ENCODE measurements at places on chromosomes 5 and 9.

DNA sequence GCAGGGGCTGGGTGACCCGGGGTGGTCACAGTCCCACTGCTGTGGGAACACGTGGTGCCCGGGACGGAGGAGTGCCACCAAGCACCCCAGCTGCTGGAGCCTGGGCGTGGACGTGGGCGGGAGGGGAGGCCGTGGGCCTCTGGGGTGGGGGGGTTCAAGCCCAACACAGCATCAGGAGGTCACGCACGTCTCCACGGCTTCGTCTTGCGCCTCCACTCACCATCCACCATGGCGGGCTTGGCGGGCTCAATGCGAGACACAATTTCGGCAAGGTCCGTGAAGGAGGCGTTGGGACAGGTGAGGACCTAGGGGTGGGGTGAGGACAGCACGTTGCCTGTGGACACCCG lies 2.2 kb upstream of the NSMF start:
- no peak for DNase-seq

DNA sequence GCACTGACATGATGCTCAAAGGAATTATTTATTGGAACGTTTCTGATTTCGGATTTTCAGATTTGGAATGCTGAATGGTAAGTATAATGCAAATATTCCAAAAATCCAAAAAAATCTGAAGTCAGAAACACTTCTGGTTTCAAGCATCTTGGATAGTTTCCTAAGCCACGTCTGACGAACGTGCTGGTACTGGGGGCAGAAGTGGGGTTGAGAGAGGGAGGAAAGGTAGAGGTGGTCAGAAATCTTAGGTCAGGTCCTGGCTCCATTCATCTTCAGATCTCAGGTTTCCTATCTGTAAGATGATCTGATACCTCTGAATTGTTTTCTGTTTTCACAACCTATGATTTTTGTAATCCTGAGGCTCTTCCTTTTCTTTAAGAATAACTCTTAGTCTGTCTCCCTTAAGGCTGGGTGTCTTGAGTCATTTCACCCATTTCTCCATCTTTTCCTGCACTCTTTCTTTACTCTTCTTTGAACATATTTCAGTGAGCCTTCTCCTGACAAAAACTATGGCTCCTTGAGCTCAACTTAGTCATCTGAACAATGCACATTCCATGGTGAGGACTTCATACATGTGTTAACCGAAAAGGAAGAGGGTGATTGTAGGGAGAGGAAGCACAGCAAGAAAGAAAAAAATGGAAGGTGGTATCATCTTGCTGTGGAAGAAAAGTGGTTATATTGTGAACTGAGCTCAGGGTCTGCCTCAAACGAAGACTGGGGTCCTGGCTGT lies 3.3 kb downstream of the SGCD start:
- no peak for DNase-seq

DNA sequence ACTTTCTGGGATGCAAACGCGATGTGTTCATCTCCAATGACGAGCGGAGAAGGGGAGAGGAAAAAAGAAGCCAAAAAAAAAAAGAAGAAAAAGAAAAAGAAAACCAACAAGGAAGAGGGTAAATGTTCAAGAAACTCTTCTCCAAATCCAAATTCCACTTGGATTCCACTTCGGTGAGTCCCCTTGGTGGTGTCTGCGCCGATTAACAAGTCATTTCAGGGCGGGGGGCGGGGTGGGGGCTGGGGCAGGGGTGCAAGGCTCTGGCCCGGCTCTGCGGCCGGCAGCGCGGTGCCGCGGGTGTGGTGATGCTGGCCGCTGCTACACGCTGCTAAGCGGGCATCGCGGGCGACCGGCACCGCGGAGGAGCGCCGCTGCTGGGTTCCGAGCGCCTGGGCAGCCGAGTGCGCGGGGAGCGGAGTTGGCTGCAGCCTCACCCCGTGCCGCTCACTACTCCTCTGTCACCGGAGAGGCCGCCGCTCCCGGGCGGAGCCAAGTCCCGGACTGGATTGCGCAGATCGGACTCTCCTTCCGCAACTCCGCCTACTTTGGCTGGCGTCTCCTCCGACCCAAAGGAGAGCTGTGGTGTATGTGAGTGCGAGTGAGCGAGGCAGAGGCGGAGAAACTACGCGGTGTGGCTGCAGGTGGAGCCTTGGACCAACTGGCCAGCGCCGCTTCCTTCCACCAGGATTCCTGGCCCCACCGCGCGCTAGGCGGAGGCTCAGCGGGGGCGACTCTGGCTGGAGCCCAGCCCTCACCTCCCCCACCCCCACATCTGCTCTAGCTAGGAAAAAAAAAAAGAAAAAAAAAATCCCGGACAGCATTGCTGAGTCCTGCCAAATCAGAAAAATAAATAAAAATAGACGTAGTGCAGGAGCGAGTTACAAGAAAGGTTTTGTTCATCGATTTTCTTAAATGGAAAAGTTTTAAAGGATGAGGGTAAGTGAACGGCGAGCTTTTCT lies at the start of gene SEMA6A:
TSS of gene SEMA6A (minus strand) at position 457 of the 959 bp plus-strand sequence. CDS start 69,879 bp downstream, outside the sequence.
- peak; percentile 76 for DNase-seq

- no peak for DNase-seq
Measured at GRCh38 chr5:149132474-149132873, 8.8 kb upstream of the ABLIM3 start.

DNA sequence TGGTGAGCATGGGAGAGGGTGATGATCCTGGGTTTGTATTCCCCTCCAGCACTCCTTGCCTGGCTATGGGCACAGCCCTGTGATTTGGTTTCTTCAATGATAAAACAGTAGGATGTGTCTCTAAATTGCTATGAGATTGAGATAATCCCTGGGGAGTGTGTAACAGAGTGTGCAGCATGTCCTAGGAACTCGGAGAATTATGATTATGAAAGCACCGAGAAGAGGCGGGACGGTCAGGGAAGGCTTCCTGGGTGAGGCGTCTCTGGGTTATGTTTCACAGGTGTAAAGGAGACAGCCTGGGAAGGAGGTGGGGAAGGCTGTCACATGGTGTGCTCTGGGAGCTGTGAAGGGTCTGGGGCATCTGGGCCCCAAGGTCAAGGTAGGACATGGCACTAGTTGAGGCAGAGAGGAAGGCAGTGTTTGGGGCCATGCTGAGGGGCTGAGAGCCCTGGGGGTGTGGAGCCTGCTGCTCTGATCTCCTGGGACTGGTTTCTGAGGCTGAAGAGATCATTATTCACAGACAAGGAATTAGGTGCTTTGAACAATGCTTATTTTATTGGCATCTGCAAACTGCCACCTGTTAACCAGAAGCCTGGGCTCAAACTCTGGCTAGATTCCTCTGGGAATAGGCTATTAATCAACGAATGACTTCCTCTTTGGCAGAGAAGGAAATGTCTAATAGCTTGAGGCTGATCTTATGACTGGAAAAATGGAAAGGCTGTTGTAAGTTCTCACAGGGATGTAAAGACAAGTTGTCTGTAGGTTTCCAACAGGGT lies 73.8 kb upstream of the IL12B start:
- no peak for DNase-seq

GRCh38 chr5:5783021-5783420 lies 360.5 kb downstream of the ICE1 start:
- no peak for DNase-seq

DNA sequence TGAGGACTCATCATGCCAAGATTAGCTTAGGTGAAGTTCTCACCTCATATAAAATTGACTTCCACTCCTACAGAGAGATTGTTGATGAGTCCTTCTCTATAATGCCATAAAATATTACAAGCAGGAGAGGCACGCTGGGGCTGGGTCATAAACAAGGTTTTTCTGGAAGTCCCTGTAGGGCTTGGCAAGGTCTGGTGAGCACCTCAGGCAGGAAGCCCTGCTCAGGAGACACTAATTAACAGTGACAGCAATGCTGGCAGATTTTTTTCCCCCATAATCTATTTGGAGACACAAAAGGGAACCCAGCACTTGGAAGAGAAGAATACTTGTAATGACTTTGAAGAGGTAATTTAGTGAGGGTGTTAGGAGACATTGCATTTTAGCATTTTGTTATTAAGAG lies 118.7 kb downstream of the DIRAS2 start:
- no peak for DNase-seq

DNA sequence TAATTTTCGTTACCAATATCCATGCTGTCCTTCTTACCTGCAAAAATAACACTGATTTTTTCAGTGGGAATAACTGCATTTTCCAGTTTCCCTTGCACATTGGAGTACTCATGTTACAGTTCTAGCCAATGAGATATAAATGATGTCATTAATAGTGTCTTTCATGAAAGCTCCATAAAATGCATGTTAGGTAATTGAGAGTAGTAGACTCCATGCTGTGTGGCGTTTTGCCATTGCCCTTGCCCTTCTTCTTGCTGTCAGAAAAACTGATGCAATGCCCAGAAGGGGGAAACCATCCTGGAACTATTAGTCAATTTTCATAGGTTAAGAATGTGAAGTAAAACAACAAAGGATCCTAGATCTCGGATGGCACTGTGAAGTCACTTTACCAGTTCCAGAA lies 1765.3 kb downstream of the EFNA5 start:
- no peak for DNase-seq

GRCh38 chr9:4690144-4690543 lies 10.8 kb downstream of the CDC37L1 start:
- DNase-seq = no peak

DNA sequence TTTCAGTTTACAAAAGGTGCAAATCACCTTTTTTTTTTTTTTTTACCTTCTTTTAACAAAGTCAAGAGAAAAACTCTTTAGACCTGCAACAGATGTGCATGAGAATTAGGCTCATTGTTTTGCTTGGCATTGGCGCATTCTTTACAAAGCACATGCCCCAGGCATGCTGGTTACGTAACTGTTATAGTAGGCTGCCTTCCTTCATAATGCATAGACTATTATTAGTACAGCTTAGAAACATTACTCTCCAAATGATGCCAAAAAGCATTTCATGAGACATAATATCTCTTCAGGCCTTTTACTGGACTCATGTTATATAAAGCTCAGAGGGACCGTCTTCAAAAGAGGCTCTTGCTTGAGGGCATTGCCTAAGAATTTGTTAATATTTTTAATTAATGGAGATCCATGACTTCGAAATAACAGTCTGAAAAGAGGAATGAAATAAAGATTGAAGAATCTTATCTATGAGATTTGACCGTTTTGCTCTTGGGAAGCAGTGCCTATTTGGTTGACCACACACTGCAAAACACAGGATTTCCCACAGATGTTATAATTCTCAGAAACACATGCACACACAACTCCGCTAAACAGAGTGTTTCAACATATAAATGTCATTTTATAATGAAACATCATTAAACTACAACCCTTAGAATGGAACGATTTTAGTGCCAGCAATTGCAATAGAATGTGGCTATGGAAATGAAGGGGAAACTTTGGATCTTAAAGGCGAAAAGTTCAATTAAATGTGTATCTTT lies 478.7 kb downstream of the PRR16 start:
- no peak for DNase-seq

DNA sequence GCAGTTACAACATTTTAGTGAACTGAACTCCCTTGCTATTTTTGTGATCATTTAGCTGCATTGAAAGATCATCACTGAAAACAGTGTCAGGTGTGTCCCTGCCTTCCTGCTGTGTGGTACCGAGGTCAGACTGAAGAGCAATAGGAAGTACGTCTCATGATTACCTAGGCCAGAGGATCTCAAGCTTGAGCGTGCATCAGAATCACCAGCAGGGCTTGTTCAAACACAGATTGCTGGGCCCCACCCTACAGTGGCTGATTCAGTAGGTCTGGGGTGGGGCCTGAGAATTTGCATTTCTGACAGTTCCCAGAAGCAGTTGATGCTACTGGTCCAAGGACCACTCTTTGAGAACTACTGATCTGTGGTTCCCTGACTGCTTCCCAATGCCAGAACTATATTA lies 159.6 kb downstream of the ACTL7B start:
- no peak for DNase-seq

GRCh38 chr5:164235300-164235891 lies 730.0 kb downstream of the MAT2B start:
- DNase-seq = no peak

- DNase-seq = no peak
Measured at GRCh38 chr5:106974272-106974671, 696.5 kb downstream of the EFNA5 start.

- no peak for DNase-seq
Measured at GRCh38 chr5:111017731-111018130, 53.8 kb upstream of the TSLP start.

- peak; percentile 48 for DNase-seq
Measured at GRCh38 chr9:21789541-21790037, 12.8 kb upstream of the MTAP start.

GRCh38 chr9:5382479-5382878 lies 42.8 kb upstream of the RLN1 start:
- no peak for DNase-seq

DNA sequence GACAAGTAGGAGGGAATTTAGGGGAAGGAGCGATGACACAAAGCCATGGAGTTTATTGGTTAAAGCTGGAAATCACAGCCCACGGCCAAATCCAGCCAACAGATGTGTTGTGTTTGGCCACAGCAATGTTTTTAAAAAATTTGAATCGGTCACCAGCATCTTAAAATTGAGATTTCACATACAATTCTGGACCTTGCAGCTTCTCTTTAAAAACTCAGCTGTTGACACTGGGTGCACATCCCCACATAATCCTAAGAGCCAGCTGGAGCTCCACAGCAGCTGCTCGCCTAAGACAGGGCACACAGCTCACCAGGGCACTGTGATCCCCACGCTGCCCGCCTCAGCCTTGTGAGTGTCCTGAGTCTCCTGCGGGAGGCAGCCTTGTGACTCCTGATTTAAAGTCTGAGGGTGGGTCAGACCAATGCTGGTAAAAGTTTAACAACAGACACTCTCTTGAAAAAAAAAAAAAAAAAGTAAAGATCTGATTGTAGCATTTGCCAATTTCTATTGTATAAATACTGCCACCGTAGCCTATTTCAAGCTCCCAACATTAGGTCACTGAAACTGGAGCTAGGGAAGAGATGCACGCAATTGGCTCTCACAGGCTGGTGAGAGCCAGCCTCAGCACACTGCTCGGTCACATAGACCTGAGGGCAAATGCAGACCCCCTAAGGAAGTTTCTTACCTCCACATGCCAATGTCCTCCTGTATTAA lies 124.8 kb downstream of the HSD17B3 start:
- DNase-seq = no peak

GRCh38 chr5:9820691-9821449 lies 190.7 kb upstream of the TAS2R1 start:
- no peak for DNase-seq

- DNase-seq = no peak
Measured at GRCh38 chr9:84294241-84294950, 46.2 kb downstream of the SLC28A3 start.

- no peak for DNase-seq
Measured at GRCh38 chr5:126368239-126368812, 54.9 kb upstream of the GRAMD2B start.

DNA sequence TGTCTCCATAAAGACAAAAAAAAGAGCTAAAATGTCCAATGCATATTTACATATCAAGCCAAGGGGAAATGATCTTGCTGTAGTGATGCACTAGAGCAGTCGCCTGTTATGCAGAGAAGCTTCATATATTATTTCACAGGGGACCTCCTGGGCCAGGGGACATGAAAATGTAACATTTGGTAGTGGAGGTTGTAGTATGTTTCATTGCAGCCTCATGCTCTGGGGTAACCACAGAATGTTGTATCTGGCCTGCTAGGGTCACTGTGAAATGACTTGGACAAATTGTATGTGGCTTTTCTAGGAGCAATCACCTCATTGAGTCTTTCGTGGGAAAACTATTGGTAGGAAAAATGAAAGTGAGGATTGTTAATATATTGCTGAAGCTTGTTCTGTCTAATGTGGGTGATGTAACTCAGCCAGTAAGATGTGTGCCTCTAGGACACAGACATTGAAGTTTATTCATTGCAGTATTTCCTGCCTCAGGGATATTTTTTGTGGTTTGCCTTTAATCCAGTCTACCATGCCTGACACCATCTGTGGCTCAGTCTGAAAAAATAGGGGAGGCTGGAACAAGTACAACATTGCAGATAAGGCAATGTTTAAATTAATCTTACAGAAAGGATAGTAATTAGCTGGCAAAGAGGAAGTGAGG lies 430.8 kb upstream of the TNC start:
- no peak for DNase-seq

Data from activated T-cell treated with anti-CD3 and anti-CD28 coated beads, Interleukin-2, amount 50 U/mL, for 72 hours (primary cell).